ENCODE measurements at places on chromosomes 7 and 10.

- DNase-seq: no peak
Measured at GRCh38 chr7:12572941-12573575, 2.5 kb downstream of the SCIN start.

DNA sequence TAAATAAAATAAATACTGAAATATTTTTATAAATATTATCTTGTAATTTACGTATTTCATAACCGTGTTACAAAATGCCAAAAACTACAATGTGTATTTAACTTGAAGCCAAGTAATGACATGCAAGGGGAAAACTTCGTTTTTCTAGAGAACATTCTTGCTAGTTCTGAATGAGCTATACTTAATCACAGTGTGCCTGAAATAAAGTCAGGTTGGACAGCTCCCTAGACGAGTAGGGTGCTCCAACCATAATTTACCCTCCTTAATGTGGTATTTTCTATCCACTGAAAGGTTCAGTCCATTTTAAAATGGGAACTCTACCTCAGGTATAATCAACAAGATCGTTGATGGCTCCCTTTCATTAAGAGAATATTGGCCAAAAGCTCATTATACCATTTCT is 194.5 kb upstream of the AHR start:
- no peak for DNase-seq

- no peak for DNase-seq
Measured at GRCh38 chr7:27171325-27171636, 2.8 kb downstream of the HOXA10 start.

DNA sequence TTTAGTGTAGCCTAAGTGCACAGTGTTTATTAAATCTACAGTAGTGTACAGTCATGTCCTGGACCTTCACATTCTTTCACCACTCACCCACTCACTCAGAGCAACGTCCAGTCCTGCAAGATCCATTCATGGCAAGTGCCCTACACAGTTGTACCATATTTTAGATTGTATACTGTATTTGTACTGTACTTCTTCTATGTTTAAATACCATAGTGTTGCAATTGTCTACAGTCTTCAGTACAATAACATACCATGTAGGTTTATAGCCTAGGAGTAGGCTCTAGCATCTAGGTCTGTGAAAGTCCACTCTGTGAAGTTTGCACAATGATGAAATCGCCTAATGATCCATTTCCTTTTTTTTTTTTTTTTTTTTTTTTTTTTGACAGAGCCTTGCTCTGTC is 12.0 kb downstream of the EEPD1 start:
- peak; percentile 46 for DNase-seq

DNA sequence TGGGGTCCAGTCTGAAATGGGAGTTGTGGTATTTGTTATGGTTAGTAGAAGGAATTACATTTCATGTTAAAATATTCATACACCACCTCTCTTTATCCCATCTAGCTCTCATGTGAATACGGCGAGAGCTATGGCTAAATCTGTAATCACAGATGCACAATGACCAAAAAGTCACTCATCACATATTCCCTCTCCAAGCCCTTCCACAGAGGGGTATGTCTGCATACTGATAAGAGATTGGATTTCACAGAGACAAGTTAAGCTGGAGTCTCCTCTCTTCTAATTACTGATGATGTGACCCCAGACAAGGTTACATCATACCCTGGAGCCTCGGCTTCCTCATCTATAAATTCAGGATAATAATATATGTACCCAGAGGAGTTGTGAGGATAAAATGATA is 237.8 kb upstream of the RHOBTB1 start:
- DNase-seq: no peak

DNA sequence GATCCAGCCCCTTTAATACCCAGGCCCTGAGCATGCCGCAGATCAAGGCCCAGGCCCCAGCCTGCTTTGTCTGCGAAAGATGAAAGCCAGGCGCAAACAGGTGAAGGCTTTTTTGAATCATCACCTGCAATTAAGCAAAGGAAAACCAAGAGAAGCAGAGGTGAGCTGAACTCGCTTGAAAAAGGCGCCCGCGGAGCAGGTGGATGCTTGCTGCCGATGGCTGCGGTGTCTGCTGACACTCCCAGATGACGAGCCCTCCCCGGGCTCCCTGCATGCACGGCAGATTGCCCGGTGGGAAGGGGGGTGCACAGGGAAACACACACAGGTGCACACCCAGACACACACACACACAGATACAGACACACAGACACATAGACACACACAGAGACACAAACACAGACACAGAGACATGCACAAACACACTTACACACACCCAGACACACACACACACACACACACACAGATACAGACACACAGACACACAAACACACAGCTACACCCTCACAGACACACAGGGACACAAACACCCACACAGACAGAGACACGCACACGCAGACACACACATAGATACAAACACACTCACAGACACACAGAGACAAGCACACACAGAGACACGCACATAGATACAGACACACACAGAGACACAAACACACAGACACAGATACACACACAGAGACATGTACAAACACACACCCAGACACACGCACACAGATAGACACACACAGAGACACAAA is 142.6 kb upstream of the RNF32 start:
- DNase-seq: no peak

DNA sequence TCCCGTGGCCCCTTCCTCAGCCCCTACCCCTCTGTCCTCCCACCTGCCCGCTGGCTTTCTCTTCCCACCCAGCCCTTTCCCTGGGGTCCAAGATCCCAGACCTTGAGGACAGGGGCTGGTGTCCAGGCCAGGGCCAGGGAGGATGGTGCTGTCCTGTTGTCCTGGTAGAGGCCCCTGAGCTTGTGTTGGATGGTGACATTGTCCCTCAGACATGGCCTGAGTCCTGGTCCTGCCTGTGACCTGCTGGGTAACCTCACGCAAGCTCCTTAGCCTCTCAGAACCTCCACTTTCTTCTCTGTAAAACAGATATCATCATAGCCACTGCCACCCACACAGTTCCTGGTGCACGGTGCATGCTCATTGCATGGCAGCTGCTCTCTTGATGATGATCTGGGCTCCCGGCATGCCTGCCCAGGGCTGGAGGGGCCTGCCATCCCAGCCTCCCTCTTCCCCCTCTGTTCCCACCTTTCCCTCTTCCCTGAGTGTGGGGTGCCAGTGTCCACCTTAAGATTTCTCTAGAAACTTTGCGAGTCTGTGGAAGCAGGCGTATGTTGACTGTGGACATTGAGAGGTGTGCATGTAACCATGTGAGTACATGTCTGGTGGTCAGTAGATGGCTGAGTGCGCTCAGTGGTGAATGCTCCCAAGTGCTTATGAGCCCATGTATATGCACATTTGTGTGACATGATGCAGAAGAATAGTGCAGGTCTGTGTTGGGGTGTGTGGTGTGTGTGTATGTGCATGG is 60.4 kb downstream of the NEURL1 start:
- no peak for DNase-seq

DNA sequence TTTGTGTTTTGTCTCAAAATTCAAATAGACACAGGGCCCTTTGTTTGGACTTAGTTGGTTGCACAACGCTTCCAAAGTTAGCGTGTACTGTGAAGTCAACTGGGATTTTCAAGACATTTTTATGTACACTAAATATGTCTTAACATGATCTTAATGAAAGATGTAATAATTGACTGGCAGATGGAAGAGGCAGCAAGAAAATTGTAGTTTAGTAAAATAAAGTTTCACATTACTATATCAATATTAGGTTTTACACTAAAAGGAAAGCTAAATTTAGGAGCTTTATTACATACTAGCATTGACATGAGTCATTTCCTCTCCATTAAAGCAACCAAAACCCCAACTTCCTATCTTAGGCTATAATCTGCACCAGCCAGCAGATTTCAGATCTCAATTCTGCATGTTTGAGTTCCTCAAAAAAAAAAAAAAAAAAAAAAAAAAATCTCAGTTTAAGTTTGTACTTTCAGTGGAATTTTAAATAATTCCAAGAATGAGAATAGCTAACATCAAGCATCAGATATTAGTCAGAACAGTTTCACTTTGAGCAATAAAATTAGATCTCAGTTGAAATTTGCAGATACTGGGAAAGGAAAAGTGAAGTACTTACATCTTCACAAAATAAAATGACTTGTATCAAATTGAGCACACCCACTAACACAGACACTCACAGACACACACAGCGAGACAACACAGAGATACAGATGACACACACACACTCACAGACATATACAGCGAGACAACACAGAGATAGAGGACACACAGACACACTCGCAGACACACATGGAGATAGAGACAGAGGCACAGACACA is 346.6 kb upstream of the KLF6 start:
- peak; percentile 79 for DNase-seq

- DNase-seq: no peak
Measured at GRCh38 chr7:52877240-52877639, 158.2 kb upstream of the POM121L12 start.

All from bronchial epithelial cell (primary cell).